Kidney tubule cell (primary cell): ENCODE measurements at places on chromosomes 12 and 14.

- peak; percentile 90 for DNase-seq
Observed at GRCh38 chr12:50224026-50224692, 57.0 kb upstream of the CERS5 start.

- DNase-seq = no peak
Observed at GRCh38 chr12:47074757-47075156, 4.7 kb upstream of the PCED1B start.

- peak; percentile 58 for DNase-seq
Observed at GRCh38 chr12:40216516-40217288, 8.1 kb upstream of the LRRK2 start.

DNA sequence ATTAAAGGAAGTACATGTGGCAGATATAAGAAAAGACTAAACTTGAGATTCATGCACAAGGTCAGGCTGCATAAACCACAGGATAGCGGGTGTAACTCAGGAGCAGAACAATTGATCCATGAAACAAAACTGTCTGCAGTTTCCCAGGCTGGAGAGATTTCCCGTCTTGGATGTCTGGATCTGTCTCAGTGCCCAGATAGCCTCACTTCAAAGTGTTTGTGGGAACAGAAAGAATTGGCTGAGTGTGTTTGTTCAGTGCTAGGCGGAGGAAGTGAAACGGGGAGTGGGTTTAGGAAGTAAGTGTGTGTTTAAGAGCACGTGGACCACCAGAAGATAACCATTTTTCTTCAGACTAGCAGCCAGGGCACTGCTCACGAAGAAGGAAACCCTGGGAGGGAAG is 1.4 kb upstream of the RNASE10 start:
- DNase-seq = peak; percentile 28

- DNase-seq = no peak
Observed at GRCh38 chr14:96804895-96805294, 7.7 kb downstream of the VRK1 start.

DNA sequence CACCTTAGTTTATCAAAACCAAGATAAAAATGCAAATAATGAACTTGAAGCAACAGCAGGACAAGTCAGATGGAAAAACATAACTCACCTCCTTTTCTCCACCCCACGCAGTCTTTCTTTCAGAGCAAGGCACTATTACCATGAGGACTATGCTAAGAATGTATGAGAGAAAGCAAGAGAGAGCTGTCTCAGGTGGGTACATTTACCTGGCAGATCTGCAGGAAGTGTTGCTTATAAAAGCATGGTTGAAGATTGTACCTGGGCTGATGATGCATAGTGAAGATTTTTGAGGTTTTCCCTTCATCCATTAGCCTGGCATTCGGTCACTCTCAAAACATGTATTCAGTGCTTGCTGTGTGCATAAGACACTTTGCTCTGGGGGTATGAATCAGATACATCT is 68.8 kb upstream of the IFNG-AS1 start:
- peak; percentile 94 for DNase-seq

- DNase-seq = peak; percentile 85
Observed at GRCh38 chr14:40122968-40123648, 690.9 kb upstream of the FBXO33 start.

DNA sequence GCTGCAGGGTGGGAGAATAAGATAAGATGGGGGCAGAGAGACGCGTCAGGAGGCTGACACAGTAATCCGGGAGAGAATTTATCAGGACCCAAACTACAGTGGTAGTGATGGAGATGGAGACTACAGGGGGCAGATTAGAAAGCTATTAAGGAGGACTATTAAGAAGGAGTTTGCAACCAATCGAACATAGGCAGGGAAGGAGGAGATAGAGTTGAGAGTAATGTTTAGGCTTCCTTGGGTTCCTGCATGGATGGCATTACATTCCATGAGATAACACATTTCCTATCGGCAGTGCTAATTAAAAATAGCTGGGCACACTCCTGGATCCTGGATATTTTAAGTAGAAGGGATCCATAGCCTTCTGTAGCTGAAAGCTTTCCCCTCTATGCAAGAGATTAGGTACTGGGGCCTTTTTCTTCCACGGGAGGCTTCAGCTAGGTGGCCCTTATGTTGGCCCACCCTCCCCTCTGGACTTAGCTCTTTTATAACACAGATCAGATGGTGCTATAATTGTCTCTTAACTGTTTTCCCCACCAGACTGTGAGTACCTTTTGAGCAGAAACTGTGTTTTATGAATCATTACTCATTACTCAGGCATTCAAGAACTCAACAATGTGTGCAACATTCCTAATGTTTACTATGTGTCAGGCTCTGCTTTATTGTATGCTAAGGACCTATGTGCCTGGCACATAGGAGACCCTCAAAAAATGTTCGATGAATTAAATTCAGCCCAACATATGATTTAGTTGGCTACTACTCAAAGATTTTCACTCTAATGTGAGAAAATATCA is 113.0 kb downstream of the RMST start:
- peak; percentile 67 for DNase-seq

GRCh38 chr12:15842108-15842507 is 40.1 kb upstream of the STRAP start:
- peak; percentile 62 for DNase-seq

GRCh38 chr14:95301527-95302187 is 18.1 kb downstream of the CLMN start:
- DNase-seq = no peak

DNA sequence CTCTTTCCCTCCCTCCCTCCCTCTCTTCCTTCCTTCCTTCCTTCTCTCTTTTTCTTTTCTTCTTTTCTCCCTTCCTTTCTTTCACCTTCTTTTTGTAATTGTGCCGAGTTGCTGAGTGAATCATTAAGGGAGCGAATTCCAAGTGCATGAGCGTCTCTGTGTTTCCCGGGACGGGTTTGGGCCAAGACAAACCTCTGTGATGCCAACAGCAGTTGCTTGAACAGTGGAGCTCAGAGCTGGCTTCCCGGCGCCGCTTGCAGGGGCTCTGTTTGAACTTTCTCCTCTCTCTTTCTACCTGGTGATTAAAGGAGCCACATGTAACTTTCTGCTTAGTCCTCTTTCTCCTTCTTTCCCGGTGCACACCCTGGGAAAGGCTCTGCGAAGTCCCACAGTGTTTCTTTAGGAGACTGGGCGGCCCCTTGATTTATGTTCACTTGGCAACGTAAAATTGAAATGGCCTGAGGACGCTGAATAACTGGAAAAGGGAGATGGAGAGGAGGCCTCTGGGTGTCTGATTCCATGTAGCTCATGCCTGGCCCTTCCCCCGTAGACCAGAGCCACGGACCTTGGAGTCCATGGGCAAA is 33.7 kb upstream of the MAP1LC3B2 start:
- DNase-seq = peak; percentile 95

GRCh38 chr12:28132398-28132797 is 57.9 kb upstream of the CCDC91 start:
- no peak for DNase-seq

DNA sequence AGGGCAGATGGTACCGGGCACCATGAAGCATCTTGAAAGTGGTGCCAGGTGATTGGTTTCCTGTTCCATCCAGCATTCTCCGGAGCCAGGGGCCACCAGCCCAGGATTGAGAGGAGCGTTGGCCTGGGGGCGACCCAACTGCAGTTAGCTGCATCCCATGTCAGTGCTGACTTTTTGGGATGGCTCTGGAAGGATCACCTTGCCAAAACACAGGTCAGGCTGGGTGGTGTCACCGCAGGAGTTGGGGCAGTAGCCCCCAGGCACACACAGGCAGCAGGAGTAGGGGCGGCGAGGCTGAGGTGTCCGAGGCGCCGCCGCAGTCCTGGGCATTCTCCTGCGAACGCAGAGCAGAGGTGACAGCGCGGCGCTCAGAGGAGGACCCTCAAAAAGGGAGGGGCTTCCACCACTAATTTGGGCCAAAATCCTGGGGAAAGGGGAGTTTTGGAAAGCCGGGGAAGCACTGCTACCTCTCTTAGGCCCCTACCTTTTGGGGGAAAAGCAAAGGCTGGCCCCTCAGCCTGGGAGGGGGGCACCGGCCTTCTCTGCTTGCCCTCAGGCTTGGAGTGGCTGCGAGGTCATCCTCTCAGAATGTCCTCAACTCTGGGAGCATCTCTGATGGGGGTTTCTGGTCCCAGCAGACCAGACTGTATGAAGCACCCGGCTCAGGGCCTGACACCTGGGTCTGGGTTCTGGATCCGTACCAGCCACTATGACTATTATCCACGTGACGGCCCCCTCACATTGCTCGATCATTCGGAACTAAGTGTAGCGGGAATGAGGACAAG is 26.7 kb upstream of the LRTM2 start:
- no peak for DNase-seq

DNA sequence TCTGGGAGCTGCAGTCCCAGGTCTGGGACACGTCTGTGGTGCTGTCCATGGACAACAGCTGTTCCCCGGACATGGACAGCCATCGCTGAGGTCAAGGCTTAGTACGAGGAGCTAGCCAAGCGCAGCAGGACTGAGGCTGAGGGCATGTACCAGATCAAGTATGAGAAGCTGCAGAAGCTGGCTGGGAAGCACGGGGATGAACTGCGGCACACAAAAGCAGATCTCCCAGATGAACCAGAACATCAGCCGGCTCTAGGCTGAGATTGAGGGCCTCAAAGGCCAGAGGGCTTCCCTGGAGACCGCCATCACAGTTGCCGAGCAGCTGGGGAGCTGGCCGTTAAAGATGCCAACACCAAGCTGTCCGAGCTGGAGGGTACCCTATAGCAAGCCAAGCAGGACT is 375.3 kb downstream of the SEC23A start:
- DNase-seq = no peak

DNA sequence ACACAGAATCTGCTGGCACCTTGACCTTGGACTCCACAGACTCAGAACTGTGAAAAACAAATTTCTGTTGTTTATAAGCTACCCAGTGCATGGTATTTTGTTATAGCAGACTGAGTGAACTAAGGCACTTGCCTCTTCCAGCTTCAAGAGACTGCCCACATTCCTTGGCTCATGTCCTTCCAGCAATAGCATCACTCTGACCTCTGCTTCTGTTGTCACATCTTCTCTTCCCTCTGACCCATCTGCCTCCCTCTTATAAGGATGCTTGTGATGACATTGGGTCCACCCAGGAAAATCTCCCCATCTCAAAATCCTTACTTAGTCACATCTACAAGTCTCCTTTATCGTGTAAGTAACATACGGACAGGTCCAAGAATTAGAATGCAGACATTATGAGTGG is 200.4 kb downstream of the PIK3C2G start:
- no peak for DNase-seq

GRCh38 chr14:22131749-22132476 is 457.1 kb downstream of the DAD1 start:
- DNase-seq = peak; percentile 29

- peak; percentile 78 for DNase-seq
Observed at GRCh38 chr14:51674294-51675002, 22.7 kb downstream of the FRMD6 start.

GRCh38 chr14:56117765-56118610 is at the start of gene PELI2:
PELI2 (plus strand) TSS chr14:56118411; CDS start chr14:56118661, 250 bp downstream.
- DNase-seq = peak; percentile 77

DNA sequence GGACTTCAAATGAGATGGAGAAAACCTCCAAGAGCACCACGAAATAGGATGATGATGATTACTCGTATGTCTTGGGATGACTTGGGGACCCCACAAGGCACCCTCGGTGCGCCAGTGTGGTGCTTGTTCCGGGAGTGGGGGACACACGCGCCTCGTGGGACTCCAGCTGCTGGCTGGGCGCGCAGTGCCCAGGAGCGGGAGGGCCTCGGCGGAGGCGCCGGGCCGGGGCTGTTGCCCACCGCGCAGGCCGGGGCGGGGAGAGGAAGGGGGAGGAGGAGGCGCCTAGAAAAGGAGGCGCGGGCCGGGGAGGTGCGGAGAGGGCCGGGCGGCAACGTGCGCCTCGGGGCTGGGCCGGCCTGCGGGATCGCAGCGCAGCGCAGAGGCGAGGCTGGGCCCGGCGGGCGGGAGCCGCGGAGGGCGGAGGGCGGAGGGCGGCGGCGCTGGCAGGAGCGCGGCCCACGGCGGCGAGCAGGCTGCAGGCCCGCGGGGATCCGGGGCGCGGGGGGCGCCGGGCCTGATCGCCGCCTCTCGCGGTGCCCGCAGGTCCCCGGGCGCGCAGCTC is at the start of gene RFLNA:
Gene RFLNA, plus strand, starts transcription at position 314 of the 562 bp plus-strand sequence. CDS start 337 bp downstream, outside the sequence.
- no peak for DNase-seq

GRCh38 chr12:55718624-55719275 is 1.4 kb upstream of the RDH5 start:
- no peak for DNase-seq

DNA sequence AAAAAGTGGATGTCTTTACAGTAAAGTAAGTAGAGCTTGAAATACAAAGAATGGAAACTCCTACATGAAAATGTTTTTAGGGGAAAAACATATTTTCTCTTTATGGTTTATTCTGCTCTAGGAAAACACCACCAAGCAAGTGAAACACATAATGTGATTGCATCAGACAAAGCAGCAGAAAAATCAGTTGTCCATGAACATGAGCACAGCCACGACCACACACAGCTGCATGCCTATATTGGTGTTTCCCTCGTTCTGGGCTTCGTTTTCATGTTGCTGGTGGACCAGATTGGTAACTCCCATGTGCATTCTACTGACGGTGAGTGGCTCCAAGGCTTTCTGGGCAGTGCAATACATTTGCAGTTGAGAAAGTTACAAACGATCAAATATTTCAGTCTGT is 42.6 kb upstream of the PLEKHD1 start:
- DNase-seq = peak; percentile 8

- no peak for DNase-seq
Observed at GRCh38 chr12:25793196-25793595, 165.3 kb upstream of the RASSF8 start.

DNA sequence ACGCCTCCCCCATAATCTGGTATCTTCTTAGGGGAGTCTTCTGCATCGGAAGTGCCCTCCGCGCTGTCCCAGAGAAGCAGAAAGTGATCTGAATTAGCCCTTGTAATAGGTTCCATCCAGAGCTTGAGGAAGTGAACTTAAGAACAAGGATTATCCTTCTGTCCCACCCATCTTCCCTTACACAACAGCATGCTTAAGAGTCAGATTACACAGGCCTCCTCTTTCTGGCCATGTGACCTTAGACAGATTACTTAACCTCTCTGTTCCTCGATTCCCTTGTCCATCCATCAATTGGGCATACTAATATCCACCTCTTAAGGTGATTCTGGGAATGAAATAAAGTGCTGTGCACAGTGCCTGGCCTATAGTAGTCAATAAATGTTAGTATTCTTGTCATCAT is 11.4 kb downstream of the CABP1 start:
- DNase-seq = no peak

- no peak for DNase-seq
Observed at GRCh38 chr14:73014105-73014504, 12.8 kb downstream of the ZFYVE1 start.

DNA sequence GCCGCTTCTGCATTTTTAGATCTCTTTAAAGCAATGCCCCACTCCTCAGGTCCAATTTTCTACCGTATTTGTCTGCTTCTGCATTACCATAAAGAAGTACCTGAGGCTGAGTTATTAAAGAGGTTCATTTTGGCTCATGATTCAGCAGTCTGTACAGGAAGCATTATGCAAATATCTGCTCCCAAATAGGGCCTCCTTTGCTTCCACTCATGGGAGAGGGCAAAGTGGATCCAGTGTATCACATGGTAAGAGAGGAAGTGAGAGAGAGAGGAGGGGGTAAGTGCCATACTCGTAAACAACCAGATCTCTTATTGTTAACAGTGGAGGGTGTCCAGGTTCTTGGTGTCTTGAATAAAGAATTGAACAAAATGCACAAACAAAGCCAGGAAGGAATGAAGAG is 316.1 kb upstream of the SEL1L start:
- DNase-seq = no peak

- DNase-seq = no peak
Observed at GRCh38 chr12:128820723-128821432, 2.9 kb downstream of the SLC15A4 start.

- peak; percentile 81 for DNase-seq
Observed at GRCh38 chr12:42140901-42141300, 3.8 kb downstream of the GXYLT1 start.

- DNase-seq = no peak
Observed at GRCh38 chr12:130970908-130971233, 17.2 kb downstream of the ADGRD1 start.

- no peak for DNase-seq
Observed at GRCh38 chr14:101060171-101060601, 156.7 kb upstream of the RTL1 start.
